Stimulated activated CD4-positive, alpha-beta T cell treated with anti-CD3 and anti-CD28 coated beads, Interleukin-12 subunit alpha, Interleukin-12 subunit beta, amount 100 ng/mL, for 48 hours (primary cell): ENCODE measurements at places on chromosomes 1 and 21.

DNA sequence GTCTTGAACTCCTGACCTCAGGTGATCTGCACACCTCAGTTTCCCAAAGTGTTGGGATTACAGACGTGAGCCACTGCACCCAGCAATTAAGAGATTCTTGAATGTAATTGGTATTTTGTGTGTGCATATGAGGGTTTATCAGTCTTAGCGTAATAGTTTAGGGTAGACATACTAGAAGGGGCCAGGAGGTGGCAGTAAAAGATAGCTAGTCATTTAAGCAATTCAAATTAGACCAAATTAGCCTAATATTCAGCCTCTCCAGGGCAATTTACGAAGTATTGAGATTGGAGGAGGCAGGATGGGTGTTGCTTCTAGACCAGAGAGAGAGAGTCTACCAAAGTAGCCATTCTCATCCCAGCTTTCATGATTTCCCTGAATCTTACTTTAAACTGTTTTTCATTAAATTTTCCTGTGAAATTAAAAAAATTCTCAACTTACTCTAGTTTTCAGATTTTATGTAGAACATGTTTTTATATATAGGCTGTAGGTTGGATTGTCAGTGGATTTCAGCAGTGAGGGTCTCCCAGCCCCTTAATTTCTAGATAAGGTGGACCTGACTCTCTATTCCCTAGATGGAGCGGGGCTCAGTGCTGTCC lies 119.7 kb downstream of the HHAT start:
- DNase-seq, result peak; percentile 47

DNA sequence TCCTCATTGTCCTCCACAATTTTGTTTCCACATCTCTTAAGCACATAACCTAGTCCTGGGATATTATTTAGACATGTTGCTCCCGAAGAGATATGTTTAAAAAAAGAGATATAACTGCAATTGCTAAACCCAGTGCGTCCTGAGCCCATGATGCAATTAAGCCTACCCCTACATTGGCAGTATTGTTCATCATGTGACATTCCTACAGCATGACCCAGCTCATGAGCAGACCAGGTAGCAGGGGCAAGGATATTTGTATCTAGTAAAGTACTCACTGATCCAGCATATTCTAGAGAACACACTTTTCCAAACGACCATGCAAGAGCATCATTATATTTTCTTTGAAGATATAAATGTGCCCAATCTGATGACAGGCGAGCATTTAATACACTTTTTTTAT lies 1.2 kb downstream of the ADAM30 start:
- no peak for DNase-seq

GRCh38 chr1:232218955-232219865 lies 410.7 kb downstream of the SIPA1L2 start:
- no peak for DNase-seq

GRCh38 chr1:218705911-218706893 lies 361.1 kb downstream of the TGFB2 start:
- DNase-seq, result no peak

DNA sequence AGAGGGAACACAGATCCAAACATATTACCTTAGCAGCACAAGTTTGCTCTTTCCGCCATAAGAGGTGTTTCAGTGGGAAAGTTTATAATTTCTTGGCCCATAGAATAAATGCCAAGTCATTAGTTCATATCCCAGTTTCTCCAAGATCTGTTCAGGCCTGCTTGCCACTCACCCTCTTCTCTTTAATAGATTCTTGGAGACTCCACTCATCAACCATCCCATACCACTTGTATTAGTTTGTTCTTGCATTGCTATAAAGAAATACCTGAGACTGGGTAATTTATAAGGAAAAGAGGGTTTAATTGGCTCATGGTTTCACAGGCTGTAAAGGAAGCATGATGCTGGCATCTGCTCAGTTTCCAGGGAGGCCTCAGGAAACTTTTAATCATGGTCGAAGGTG lies 34.8 kb upstream of the MYSM1 start:
- DNase-seq, result no peak

GRCh38 chr21:15098908-15099307 lies 34.1 kb upstream of the NRIP1 start:
- no peak for DNase-seq

DNA sequence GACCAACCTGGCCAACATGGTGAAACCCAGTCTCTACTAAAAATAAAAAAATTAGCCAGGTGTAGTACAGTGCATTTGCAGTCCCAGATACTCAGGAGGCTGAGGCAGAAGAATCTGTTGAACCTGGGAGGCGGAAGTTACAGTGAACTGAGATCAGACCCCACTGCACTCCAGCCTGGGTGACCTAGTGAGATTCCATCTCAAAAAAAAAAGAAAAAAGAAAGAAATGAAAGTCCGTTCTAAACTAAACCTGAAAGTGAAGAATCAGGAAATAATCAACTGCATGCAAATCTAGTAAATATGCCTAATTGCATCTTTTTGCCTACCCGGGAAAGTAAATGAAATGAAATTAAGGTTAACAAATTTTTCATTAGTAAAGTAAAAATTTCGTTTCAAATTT lies 99.6 kb downstream of the ZZZ3 start:
- no peak for DNase-seq

- peak; percentile 58 for DNase-seq
Observed at GRCh38 chr1:154431586-154432373, 26.6 kb downstream of the IL6R start.

DNA sequence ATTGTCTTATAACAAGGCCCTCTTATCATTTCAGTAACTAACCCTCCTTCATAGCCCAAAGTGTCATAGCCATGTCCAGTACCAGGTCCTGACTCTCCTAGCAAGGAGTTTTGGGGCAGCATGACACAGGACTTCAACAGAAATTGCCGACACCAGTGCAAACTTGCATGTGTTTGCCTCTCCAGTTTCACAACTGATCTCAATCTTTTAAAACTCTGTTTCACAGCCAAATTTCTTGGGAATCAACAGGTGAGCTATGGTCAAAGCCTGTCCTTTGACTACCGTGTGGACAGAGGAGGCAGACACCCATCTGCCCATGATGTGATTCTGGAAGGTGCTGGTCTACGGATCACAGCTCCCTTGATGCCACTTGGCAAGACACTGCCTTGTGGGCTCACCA lies 36.8 kb downstream of the LAMC2 start:
- no peak for DNase-seq

GRCh38 chr1:28577052-28577678 lies 14.9 kb upstream of the RAB42 start:
- no peak for DNase-seq

DNA sequence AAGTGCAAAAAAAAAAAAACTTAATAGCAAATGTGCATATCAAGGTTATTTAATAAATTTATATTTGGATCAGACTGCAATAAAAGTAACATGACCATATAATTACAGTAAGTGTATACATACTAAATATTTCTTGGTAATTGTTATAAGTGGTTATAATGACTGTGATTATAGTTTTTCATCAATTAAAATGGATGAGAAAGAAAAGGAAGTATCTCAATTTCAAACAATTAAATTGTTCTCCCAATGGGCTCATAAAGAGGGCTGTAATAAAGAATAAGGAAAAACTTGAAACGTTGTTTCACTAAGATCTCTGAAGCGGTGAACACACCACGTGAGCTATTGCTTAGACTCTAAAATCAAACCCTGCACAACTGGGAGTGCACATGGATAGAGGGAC lies 104.1 kb downstream of the CDC42BPA start:
- DNase-seq, result no peak

- no peak for DNase-seq
Observed at GRCh38 chr1:12620931-12621330, 2.9 kb upstream of the DHRS3 start.

GRCh38 chr1:27557596-27558340 lies 46.2 kb downstream of the AHDC1 start:
- DNase-seq, result no peak

DNA sequence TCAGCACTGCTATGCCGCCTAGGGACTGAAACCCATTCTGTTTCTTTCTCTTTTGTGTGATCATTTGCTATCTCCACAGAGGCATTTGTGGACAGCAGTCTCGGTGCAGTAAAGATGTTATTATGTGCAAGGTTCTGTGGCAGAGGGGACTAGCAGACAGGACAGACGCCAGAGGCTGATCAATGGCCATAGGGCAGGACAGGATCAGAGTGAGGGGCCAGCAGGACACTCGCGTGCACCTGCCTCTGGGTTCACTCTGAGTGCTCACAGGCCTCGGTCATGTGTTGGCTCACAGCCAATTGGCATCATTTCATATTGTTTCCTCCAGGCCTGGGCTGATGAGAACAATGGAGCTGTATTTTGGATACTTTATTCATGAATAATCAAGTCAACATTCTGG lies 212.6 kb downstream of the TGFB2 start:
- no peak for DNase-seq

DNA sequence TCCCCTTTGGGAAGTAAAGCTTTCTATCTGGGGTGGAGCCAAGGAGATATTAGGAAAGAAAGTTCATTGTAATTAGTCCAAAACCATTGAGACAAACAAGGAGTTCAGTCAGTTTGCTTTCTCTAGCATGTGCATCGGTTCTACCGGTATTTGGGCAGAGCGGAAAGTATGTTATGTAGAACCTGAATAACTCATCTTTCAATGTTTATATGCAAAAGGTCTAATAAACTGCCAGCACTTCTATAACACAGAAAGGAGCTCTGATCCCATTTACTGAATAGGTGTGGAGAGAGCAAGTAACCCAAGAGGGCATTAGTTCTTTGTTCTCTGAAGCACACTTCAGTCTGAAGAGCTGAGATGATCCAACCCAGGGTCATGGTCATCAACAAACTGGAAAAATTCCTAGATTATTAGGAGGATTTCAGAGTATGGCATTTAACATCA lies 3.5 kb downstream of the TGFB2 start:
- no peak for DNase-seq

GRCh38 chr1:21024918-21025317 lies 151.8 kb downstream of the EIF4G3 start:
- no peak for DNase-seq

DNA sequence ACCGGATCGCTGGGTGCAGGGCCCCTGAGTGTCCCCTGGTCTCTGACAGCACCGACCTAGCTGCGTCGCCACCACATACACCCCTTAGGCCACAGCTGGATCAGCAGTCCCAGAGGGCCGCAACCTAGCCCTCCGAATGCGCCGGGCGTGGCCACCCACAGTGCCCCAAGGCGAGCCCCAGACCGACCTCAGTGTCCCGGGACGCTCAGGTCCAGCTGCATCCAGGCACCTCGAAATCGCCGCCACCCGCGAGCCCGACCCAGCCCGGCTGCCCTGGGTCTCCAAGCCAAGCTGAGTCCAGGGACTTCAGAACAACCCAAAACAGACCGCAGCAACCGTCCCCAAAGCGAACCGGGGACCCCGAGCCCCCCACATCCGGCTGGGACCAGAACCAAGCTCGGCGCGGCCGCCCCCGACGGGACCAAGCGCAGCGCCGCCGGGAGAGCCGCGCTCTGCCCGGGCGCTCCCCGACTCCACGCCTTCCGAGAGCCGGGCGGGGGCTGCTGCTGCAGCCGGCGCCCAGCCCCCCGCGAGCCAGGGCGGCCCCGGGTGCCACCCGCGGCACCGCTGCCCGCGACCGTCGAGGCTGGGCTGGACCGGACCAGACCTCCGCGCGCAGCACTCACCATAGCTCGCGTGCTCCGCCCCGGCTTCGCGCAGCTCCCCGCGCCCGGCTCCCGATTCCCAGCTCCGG lies 54.6 kb upstream of the ECE1 start:
- no peak for DNase-seq
